Stimulated activated CD8-positive, alpha-beta memory T cell treated with anti-CD3 and anti-CD28 coated beads, Interleukin-4, amount 100 ng/mL, for 1 hour (primary cell): ENCODE measurements at places on chromosomes 1 and 21.

GRCh38 chr1:58204284-58204683 is 342.2 kb downstream of the OMA1 start:
- no peak for DNase-seq

DNA sequence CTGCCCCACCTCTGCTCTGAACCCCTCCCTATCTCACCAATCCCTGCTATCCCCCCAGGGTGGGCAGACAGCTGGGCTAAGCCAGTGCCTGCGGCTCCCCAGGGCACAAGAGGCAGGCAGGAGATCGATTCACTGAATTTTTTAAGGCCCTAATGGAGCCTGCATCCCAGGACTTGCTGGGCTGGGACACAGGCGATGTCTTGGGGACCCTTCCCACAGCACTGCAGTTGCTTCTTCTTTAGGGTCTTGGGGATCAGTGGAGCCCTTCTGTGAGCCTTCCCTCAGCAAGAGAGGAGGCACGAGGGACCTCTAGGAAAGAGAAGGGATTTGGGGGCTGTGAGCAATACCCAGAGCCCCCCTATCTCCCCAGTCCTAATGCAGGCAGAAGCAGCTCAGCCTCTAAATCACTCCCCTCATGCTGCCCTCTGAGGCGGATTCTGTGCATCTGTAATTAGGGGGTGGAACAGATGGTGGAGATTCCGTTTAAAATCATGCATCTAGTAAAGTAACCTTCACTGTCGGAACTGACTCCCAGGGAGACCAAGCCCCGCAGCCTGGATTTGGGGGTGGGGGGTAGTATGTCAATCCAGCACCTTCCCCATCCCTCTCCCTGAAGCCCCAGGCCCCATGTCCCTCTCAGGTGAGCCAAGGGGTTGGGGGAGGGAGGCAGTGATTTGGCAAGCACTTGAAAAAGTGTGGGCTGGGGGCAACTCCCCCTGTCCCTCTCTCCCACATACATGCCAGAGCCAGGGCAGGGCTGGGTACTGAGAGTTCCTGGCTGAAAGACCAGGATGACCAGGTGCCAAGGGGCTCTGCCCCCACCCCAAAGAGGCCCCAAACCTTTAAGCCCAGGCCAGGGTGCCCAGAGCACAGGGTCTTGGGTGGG is 10.0 kb downstream of the AHDC1 start:
- no peak for DNase-seq

- DNase-seq = no peak
Observed at GRCh38 chr1:38018864-38019343, 6.4 kb downstream of the UTP11 start.

DNA sequence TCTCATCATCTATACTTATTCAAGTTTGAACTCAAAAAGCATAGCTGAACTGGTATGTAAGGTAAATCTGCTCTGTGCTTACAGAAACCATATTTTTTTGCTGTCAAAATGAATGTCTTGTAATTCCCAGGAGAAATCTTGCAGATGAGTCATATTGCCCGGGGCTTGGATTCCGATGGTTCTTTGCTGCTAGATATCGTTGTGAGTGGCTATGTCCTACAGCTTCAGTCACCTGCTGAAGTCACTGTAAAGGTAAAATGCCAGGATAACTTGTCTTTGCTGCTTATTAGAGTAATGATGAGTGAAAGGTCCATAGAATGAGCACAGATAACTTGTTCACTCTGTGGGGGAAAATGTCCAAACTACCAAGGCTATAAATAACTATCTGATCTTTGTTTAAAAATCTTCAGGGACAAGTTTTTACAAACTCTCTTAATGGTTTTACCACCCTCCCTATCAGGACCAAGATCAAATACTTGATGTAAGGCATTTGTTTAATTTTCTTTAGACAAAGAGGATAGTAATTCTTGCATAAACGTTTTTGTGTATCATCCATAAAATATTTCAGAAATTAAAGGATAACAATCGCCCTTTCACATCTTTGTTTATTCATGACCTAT is 222.3 kb downstream of the TPR start:
- DNase-seq = no peak

DNA sequence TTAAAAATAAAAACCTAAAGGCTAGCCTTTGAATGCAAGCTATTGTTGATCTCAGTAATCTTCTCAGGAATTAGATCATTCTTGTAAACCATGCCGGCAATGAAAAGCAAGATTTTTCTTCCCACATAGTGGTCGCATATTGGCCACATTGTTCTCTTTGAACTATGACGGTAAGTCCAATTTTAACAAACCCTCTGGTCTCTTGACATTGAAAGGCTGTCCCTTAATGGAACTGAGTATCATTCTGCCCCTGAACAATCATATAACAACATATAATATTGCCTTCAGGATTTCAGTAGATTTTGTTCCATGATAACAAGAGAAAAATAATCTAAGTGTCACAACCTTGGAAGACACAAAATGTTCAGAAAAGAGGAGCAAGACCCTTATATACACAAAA is 1.3 kb downstream of the TNNI3K start:
- DNase-seq = no peak

DNA sequence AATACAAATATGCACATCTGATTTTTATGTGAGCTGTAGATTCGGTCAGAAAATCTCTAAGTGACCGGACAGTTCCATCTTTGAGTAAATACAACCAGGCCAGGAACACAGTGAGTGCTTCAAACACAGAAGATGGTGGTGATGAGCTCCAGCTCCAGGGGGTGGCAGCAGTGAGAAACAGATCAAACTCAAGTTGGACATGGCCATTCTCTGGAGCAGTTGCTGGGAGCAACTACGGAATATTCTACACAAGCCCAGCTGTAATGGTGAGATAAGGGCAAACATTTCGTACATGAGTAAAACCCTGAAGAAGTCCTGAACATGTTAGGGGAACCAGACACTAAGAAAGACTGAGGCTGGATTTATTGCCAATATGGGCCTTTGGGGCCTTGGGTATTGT is 100.7 kb downstream of the BARHL2 start:
- no peak for DNase-seq

DNA sequence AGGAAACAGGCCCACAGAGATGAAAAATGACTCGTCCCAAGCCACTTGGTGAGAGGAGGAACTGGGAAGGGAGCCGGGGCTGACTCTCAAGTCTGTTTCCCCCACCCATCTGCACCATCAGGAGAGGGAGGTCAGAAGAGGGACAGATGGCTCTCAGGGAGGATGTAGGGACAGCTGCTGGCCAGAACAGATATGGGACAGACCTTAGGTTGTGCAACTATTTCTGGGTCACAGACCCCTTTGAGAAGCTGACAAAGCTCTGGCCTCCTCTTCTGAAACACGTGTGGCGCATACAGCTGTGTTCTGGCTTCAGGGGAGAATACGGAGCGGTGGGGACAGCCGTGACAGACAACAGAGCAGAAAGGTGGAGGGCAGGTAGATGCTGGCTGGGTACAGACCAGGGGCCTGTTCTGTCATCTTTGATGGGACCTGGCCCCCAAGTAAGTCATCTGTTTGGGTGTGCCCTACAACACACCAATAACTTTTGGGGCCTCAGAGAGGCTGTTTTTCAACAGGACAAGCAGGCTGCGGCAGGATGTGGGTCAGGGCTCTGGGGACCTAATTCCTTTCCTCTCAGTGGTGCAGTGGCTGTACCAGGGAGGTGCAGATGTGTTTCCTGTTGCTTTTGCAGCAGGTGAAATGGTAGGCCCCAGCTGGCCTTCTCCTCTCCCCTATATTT is 7.3 kb downstream of the SH3BGRL3 start:
- DNase-seq = peak; percentile 46

DNA sequence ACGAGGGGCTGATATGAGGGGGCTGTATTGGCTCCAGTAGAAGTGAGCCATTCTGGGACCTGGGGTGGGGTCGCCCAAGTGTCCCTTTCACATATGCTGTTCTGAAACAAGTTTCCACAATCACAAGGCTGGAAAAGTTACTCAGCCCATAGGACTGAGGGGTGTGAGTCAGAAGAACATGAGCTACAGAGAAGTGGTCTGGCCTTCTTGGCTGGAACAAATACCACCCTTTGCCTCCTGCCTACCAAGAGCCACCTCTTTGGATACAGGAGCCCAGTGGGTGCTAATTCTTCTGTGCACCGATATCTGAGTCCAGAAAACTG is 42.4 kb downstream of the MEF2D start:
- no peak for DNase-seq
